ENCODE measurements at places on chromosomes 6 and 20. TPM values are rescaled to one million over a fixed set of nuclear protein-coding genes. Genes with fewer than 3 reads are reported as not detected.

GRCh38 chr6:140956571-140957369 lies 1176.0 kb upstream of the GJE1 start:
- no peaks in the 10 kb centered on the region for H3K4me1 ChIP-seq
- no peak for ATAC-seq
- no peaks in the 10 kb centered on the region for H3K27me3 ChIP-seq
- no peak overlapping the region for H3K4me3 ChIP-seq

DNA sequence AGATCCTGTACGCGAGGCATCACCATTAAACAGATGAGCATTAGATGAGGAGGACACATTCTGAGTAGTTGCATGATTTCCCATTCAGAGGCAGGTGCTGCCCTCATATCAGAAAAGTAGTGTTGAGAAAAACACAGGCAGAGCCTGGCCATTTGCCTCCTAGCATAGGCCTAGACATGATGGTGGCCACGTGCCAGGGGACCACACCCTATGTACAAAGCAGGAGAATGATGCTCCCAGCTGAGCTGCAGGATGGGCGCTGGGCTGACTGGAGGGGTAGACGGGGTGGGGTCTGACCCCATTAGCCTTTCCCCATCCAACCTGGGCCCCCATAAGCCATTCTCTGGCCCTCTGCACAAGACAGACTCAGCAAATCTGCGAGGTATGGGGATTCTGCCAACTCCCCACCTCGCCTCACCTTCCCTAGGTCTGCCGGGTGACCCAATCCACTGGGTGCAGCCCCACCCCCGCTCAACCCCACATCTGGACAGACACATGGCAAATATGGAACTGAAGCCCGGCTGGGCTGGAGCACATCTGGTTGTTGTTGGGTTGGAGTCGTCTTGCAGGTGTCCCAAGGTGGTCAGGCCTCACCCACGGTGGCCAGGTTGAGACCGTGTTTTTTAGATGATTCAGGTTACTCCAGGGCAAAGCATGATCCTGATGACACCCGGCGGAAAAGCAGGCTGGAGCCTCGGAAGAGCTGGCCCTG lies 13.9 kb downstream of the PI16 start:
- peaks cover 10% of the 10 kb centered on the region for H3K4me1 ChIP-seq
- no peaks in the 10 kb centered on the region for H3K27me3 ChIP-seq
- peaks cover 67% of the 10 kb centered on the region for H3K36me3 ChIP-seq
- ATAC-seq = no peak
- no peak overlapping the region for H3K4me3 ChIP-seq

DNA sequence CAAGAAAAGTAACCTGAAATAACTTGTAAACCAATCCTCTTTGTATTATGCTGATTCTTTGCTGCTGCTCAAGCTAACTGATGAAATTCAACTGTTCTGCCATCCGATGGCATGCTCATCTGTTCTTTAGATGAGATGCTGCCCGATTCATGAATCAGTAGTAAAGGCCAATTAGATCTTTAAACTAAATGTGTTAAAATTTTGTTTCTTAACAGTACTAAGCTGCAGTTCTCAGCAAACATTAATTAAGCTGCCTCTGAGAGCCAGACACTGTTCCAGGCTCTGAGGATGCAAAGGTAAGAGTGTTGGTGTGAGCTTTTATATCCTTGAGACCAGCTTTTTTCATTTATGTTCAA lies 77.0 kb upstream of the NT5E start:
- H3K27me3 ChIP-seq = peaks cover 10% of the 10 kb centered on the region
- H3K4me1 ChIP-seq = no peaks in the 10 kb centered on the region
- no peaks in the 10 kb centered on the region for H3K36me3 ChIP-seq
- H3K27ac ChIP-seq = no peak overlapping the region

- no peaks in the 10 kb centered on the region for H3K4me1 ChIP-seq
- H3K36me3 ChIP-seq = no peaks in the 10 kb centered on the region
- H3K27ac ChIP-seq = no peak overlapping the region
- H3K27me3 ChIP-seq = peaks cover 38% of the 10 kb centered on the region
- ATAC-seq = no peak
- no peak overlapping the region for H3K4me3 ChIP-seq
Observed at GRCh38 chr6:169833258-169833794, 81.9 kb downstream of the ERMARD start.

LGSN gene
- 0.34 TPM for total RNA-seq

SLC52A3 gene
- not detected for total RNA-seq

TREML1 gene
- not detected for total RNA-seq

DNAH8 gene
- total RNA-seq = 0.09 TPM

Measured in activated T-helper 17 cell treated with anti-CD3 and anti-CD28 coated beads, Interleukin-2, amount 50 U/mL, for 72 hours (primary cell).